ENCODE measurements at places on chromosomes 4 and X.
A peak's percentile ranks its signal among the peaks of the same experiment; 100 is the strongest.

DNA sequence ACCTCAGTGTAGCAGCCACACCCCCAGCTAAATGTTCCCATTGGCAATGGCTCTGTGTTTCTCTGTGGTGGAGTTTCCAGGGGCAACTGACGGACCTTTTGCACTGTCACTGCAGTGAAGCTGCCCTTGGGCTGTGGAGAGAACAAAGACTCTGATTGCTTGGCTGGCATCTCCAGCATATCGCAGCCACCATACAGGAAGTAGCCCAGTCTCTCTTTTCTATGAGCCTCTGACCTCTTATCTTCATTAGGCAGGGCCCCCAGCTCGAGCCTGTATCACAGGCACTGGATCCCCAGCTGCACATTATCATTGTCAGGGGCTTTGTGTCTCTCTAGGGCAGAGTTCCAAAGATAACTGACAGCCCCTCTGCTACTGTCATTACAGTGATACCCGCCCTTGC lies 483.5 kb downstream of the ARAP2 start:
- DNase-seq = no peak

- DNase-seq = no peak
These were observed 147.1 kb downstream of the FAT4 start for GRCh38 chr4:125461676-125462363.

- DNase-seq = no peak
These were observed 29.5 kb downstream of the SMPX start for GRCh38 chrX:21728276-21728968.

- DNase-seq = no peak
These were observed 2.2 kb upstream of the FAM114A1 start for GRCh38 chr4:38865445-38865844.

DNA sequence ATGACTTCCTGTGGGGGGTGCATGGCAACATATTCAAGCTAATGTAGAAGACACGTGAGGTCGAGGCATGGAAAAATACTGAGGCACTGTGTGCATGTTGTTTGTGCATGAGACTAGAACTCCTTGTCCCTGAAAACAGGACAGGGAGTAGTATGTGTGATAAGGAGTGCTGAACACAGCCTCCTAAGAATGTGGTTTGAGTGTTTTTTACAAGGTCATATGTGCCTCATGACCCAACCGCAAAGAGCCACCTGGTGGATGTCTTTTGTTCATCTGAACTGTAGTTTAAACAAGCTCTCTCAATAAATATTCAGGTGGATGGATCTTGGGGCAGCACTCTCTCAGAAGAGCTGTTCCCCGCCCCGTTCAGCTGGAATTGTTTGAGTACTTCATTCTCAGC lies 226.6 kb downstream of the NLGN4X start:
- no peak for DNase-seq

GRCh38 chrX:132775263-132775823 lies 183.1 kb downstream of the HS6ST2 start:
- DNase-seq = peak; percentile 15

DNA sequence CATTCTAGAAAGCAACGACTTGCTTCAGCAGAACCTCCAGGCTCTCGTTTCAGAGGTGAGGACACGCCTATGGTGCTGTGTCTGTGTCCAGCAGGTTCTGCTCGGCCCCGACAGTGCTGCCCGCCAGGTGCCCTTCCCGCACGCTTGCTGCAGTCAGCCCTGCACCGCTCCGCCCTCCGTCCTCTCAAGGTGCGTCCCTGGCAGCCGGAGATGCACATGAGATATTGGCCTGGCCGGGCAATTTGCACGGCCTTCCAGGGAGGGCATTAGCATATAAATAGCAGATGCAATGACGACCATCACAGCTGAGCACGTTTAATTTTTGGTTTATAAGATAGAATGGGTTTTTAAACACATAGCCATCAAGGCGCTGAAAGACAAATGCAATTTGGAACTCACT lies 14.4 kb downstream of the UVSSA start:
- DNase-seq = no peak

- no peak for DNase-seq
These were observed 331.0 kb upstream of the CPXCR1 start for GRCh38 chrX:88416002-88416401.

- no peak for DNase-seq
These were observed 32.0 kb downstream of the HAND2 start for GRCh38 chr4:173498023-173498422.

GRCh38 chr4:21512353-21512752 lies 436.2 kb downstream of the KCNIP4 start:
- DNase-seq = no peak

DNA sequence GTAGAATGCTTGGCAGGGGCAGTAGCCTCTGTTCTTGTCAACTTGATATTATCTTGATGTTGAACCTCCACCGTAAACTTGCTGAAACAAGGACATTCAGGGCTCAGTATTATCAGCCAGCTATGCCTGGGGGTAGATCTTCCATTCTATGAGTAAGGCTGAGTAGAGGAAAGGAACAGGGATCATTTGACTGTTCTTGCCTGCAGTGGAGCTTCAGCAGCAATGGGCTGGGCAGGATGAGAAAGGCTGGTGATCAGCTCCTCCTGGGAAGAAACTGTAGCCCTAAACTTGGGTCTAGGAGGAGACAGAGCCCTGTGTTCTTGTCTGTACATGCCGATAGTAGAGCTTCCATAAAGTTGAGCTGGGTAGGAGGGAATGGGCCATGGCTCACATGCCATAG lies 127.2 kb downstream of the CCSER1 start:
- no peak for DNase-seq

GRCh38 chr4:185286571-185286970 lies 77.2 kb downstream of the SNX25 start:
- DNase-seq = no peak

GRCh38 chr4:41646862-41647261 lies 101.7 kb downstream of the PHOX2B start:
- DNase-seq = no peak

GRCh38 chr4:53306729-53307128 lies 59.1 kb downstream of the SCFD2 start:
- no peak for DNase-seq

DNA sequence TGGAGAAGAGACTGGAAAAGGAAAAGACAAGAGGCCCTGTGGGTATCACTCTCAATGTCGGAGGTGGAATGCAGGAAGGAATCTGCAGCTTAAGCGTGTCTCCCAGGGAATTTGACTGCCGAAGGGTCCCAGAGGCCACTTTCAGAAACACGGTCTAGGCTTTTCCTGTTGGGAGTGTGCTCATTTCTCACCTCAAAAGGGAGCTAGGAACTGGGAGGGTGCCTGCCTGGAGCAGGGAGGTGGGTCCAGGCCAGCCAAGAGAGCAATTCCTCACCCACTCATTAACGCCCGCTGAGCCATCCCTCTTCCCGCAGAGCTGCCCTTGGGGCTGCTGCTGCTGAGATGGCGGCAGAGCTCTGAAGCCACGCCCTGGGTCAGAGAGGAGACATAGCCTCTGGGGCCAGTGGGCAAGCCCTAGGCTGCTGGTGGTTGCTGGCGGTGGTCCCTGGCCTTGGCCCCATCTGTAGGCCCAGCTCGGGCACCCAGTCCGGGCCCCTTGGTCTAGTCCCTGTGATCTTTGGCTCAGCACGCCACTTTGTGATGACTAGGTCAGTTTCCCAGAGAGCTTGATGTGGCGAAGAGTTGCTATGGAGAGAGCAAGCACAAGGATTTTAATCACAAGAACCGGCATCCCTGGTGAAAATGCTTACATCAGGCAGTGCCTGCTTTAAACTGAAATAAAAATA lies 4.1 kb downstream of the ZNF185 start:
- DNase-seq = no peak

DNA sequence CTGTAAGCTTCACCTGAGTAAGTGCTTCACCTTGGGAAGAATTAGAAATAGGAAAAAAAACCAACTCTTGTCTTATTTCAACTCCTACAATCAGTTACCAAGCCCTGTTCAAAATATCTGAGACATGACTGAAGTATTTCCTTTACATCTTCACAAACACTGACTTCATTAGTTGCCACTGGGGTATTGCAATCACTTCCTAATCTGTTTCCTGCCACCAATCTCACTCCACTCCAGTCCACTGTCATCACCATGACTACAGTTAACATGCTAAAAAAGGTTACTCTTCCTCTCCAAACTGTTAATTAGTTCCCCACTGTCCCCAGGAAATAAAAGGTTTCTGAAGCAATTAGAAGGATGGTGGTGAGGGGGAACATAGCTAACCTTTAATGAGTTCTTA lies 3.3 kb upstream of the SUPT20HL1 start:
- DNase-seq = no peak

- no peak for DNase-seq
These were observed 326.4 kb upstream of the NOCT start for GRCh38 chr4:138689187-138689586.

DNA sequence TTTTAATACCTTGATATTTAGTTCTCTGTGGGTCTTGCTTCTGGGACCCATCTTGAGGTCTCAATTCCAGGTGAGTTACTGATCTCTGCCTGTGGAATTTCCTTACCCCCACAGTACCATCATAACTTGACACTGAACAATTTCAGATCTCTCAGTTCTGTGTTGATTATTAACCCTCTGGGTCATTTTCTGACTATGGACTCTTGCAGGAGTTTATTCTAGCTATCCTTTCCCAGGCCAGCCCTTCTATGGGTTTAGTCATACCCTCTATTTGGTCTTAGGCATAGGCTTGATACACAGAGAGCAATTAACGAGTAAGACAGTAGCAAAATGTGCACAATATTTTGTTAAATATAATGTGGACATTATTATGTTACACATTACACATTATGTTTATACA lies 3.7 kb upstream of the SPARCL1 start:
- DNase-seq = no peak

- no peak for DNase-seq
These were observed 250.5 kb upstream of the PRKX start for GRCh38 chrX:3963980-3964379.

GRCh38 chr4:117383468-117383867 lies 298.1 kb upstream of the TRAM1L1 start:
- DNase-seq = no peak

GRCh38 chr4:16858275-16858752 lies 40.1 kb downstream of the LDB2 start:
- no peak for DNase-seq

DNA sequence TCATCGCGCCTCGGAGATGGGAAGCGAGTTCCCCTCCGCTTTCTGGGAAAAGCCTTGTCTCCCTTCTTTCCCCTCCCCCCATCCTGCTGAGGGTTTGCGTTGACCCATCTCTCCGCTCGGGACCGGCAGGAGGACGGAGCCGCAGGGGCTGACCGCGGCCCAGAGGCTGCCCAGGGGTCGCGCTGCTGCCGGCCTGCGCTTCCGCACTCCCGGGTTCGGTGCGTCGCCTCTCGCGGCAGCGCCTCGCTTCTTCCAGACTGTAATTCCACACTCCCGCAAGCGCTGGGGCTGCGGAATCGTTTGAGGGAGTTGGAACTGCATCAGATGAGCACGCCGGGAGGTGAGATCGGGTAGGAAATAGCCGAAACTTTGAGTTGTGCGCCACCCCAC lies 88.3 kb downstream of the BCOR start:
- no peak for DNase-seq

- peak; percentile 81 for DNase-seq
These were observed 27.9 kb upstream of the TMSB4X start for GRCh38 chrX:12946838-12947544.

DNA sequence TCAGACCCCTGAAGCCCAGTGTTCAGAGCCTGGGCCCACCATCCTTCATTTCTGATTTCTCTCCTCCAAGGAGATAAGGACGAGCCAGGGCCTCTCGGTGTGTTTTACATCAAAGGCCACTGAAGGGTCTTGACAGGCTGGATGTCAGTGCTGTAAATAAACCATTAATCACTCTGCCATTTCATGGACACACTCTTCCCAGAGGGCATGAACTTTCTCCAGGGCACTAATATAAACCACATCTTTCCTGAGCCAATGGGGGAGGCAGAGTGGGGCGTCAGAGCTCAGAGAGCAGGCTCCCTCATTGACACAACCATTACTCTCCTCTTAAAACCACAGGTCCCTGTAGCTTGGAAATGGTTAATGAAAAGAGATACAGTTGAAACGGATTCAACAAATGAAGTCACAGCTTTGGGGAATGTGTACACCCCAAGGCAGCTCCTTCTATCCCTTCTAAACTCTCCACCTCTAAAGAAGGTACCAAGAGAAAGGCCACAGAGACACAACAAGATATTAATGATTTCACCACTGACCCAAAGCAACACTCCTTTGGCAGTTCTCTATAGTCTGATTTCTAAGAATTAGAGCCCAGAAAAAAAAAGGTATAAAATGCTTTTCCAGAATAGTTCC lies 200.6 kb downstream of the CHIC2 start:
- DNase-seq = no peak

DNA sequence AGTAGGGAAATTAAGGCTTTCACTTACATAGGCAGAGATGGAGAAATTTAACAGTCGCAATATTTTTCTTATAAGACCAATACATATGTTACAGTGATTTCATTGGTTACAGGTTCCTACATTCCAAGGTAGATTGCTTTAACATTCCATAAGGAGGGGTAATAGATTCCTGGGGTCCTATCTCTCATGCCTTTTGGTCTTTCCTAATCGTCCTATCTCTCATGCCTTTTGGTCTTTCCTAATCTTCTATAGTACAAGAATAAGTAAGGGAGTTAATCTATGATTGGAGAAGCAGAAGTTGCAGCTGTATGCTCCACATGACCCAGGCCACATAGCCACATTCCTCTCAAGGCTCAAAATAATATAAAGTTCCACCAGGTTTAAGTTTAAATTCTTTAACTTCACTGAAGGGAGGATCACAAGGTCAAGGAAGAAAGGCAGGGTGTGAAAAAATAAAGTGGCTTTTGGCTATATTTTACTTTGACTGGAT lies 285.0 kb upstream of the BOD1L1 start:
- no peak for DNase-seq

DNA sequence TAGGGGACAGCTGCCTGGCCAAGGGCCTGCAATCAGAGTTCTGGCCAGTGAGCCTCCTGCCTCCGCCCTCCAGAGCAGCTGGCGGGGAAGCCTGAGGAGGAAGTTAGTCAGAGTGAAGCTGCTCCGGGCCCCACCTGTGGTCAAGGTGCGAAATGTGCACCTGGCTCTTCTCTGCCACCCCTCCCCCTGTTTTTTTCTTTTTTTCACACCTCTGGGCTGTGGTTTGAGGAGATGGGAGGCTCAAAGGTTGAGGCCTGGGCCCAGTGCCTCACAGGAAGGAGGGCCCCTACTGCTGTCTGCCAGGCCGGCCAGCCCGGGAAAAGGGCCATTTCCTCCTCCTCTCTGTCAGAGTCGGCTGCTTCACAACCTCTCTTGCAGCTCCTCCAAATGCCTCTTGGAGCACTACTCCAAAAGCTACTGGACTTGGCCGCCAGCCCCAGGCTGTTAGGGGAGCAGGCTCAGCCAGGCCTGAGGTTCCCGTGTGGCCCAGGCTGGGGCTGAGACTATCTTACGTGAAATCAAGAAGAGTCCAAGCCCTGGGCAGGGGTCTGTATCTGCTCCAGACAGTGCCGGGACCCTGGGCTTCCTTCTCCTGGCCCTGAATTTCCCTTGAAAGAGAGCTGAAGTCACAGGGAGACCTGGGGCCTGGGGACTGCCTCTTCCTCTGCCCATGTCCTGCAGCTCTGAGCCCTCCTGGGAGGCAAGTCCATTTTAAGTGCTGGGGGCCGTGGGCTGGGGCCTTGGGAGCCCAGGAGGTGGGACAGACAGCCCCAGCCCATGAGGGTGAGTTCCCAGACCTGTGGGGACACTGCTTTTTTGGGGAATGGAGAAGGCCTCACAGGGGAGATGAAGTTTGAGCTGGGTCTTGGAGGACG lies 4.5 kb upstream of the CXCR3 start:
- DNase-seq = peak; percentile 74
